ENCODE measurements at places on chromosomes 4 and X.

DNA sequence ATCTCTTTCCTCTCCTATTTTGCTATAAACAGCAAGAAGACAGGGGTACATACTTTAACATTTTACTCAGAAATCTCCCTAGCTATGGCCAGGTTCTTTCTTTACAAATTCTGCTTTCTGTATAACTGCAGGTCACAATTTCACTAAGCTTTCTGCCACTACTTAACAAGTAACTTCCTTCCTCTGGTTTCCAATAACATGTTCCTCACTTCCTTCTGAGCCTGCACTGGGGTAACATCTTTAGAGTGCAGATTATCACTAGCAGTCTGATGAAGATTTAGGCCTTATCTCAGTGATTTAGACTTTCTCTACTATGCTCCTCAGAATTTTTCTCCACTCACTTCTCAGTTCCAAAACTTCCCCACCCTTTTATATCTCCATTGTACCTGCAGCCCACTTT lies 1930.5 kb upstream of the AGA start:
- DNase-seq: no peak

- peak; percentile 5 for DNase-seq
Measured at GRCh38 chrX:24925430-24925829, 90.3 kb downstream of the ARX start.

- DNase-seq: no peak
Measured at GRCh38 chr4:119244832-119245231, 32.3 kb downstream of the USP53 start.

GRCh38 chr4:10716163-10716562 lies 31.6 kb upstream of the CLNK start:
- no peak for DNase-seq

DNA sequence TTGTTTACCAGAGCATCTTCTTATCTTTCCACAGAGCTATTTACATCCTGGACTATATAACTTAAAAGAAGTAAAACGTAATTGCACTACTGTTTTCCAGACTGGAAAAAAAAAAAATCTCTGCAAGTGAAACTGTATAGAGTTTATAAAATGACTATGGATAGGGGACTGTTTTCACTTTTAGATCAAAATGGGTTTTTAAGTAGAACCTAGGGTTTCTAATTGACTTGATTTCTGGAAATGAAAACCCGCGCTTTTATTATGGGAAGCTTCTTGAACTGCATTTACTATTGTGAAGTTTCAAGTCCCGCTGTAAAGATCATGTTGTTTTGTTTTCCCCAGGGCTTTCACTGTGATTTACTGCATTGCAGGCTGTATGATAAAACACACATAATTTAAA lies 162.7 kb downstream of the STIM2 start:
- DNase-seq: peak; percentile 33

GRCh38 chrX:35244796-35245508 lies 302.4 kb downstream of the FAM47B start:
- DNase-seq: no peak

GRCh38 chrX:574251-574650 lies 56.3 kb upstream of the SHOX start:
- DNase-seq: peak; percentile 11

- DNase-seq: no peak
Measured at GRCh38 chr4:185282968-185283367, 73.6 kb downstream of the SNX25 start.

DNA sequence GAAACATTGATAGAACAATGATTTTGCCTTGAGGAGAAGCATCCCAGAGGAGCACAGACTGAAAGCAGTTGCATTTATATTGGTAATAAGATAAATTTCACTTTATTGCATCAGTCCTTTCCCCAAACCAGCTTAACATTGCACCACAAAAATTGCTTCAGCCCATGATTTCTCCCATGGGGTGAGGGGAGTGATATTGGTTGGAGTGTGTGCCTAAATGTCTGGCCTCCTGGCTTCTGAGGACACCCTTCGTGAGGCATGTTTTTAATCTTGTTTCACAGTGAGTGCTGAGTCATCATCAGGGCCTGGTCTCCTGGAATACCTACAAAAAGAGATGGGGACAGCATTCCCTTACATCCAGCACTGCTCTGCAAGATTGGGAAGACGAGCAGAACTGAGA lies 487.9 kb downstream of the C4orf33 start:
- no peak for DNase-seq

- DNase-seq: no peak
Measured at GRCh38 chr4:123990310-123990870, 593.8 kb downstream of the SPRY1 start.

GRCh38 chrX:3526071-3526470 lies 179.6 kb upstream of the MXRA5 start:
- no peak for DNase-seq

DNA sequence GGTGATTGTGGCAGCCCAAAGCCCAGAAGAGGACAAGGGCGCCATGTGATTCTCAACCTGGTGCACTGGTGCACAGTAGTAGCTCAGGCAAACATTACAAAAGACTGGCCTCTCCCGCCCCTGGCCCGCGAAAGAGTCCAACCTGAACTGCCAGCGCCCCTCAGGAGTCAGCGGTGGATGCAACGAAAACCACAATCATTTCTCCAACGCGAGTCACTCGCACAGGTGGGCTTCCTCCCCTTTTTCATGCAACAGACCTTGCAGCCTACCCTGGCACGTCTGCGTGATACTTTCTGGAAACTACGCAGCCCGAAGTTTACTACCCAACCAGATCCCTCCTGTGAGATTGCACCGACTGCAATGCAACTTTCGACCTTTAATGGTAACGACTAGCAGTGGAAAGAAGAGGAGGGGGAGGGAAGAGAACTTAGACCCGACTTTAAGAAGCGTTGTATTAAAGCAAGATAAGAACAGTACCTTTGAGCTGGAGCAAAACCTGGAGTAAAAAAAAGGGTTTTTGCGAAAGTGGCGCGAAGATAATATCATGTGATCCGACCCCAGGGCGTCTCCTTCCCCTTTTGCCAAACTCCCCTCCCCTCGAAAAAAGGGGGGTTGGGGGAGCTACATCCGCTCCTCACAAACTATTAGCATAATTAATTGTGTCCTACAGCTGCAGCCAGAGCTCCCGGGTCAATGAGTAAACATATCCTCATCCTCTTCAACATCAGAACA lies 63.3 kb upstream of the CCDC160 start:
- DNase-seq: peak; percentile 13

DNA sequence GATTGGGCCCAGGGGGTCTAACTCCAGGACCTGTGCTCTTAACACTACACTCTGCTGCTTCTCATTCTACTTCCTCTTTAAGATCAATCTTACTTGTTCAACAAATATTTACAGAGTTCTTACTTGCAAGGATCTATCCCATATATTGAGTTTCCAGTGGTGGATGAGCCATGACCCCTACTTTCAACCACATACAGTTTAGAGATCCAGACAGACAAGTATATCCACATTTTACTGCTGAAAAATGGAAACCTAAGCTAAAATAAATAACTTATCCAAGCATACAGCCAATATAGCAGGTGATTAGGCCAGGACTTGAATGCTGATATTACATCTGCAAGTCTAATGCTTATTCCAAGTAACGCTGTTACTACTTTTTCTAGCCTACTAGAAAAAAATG lies 18.7 kb downstream of the TMEM150C start:
- no peak for DNase-seq

DNA sequence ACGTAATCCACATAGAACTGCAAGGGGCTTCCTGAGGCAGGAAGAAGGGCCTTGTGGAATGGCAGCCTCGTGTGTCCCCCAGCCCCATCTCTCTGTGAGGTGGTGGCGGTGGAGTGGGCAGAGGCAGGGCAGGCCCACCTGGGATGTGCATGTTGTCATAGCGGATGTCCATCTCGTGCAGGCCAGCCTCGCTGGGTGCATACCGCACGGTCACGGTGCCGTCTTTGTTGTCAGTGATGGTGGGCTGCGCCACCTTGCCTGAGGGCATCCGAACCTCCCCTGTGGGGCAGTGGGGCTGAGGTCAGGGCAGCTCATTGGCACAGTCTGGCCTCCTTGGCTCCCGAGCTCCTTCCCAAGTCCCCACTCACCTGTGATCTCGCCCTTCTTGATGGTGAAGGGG lies 20.4 kb downstream of the FLNA start:
- DNase-seq: no peak

DNA sequence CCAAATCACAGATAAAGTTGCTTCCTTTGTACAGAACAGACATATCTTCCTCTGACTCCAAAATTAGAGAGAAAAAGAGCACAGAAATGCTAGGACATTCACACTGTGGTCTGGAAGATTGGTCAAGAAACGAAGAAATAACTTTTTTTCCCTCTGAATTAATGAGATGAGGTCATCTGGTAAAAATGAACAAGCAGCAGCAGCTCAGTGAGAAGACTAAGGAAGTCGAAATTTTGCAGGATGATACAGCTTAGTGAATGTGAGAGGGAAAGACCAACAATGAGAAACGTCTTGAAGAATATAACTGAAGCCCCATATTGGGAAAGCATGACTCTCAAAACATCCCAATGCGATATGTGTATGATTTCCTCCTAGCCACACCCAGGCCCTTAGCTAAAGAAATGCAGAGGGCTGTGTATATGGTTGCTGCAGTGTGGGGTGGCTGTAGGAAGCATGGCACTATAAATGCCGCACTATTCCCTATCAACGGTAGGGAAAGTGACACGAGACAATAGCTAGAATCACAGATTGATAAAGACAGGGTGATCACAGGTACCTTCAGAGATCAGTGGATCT lies 208.6 kb downstream of the VEGFC start:
- DNase-seq: no peak

- no peak for DNase-seq
Measured at GRCh38 chr4:92104506-92104905, 199.3 kb upstream of the GRID2 start.

DNA sequence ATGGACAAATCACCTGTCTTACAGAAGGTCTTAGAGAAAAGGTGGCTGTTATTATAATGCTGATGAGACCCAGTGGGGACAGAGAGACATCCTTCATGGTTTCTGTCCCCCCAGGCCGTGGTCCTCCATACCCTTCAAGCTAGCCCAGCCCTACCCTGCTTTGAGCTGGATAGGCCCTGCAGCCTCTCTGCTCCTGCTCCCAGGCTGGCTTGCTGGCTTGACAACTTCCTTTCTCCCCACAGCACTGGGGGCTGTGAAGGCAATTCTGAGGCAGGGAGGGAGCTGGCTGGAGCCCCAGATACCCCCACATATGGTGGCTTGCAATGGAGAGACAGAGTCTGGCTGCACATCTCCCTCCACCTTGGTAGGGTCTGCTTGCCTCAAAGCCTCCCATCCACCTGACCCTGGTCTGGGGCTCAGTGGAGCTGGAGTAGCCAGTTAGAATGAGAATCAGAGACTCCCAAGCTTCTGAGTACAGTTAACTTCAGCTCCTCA lies 118.2 kb downstream of the PJA1 start:
- DNase-seq: no peak

DNA sequence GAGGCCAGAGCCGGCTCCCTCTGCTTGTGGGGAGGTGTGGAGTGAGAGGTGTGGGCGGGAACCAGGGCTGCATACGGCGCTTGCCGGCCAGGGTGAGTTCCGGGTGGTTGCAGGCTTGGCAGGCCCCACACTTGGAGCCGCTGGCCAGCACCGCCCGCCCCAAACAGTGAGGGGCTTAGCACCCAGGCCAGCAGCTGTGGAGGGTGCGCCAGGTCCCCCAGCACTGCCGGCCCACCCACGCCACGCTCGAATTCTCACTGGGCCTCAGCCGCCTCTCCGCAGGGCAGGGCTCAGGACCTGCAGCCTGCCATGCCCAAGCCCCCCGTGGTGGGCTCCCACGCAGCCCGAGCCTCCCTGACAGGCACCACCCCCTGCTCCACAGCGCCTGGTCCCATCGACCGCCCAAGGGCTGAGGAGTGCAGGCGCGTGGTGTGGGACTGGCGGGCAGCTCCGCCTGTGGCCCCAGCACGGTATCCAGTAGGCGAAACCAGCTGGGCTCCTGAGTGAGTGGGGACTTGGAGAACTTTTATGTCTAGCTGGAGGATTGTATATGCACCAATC lies 275.3 kb downstream of the RAPGEF2 start:
- DNase-seq: no peak

- DNase-seq: peak; percentile 53
Measured at GRCh38 chrX:42934020-42934726, 156.2 kb upstream of the PPP1R2C start.

GRCh38 chr4:82551734-82552133 lies 10.1 kb downstream of the TMEM150C start:
- DNase-seq: no peak

DNA sequence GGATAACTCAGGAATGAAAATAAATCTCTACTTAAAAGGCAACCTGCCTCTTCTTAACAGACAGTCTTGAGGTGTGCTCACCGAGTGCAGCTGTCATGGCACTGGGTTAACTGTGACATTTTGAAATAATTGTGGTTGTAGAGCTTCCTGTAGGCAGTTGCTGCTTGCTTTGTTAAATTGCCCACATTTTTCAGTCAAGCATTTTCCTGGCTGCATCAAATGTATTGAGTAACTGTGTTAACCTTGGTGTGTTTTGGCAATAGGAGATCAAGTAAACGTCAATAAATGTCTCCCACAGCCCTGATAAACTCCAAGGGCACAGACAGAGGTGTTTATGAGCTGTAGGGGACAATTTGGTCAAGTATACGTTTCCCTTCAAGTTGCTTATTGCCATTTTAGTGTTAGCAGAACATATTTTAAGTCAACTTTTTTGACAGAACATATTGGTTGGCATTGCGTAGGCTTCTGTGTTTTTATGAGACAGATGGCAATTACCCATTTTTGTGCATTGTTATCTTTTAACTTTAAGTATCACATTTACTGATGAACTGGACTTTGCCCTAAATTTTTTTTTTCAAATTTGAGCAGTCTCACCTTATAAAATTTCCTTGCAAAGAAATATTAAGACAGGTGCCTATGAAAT lies 527.4 kb downstream of the C4orf33 start:
- no peak for DNase-seq

GRCh38 chr4:110049951-110050925 lies 137.6 kb downstream of the EGF start:
- peak; percentile 58 for DNase-seq

GRCh38 chr4:81896936-81897335 lies 425.2 kb upstream of the RASGEF1B start:
- no peak for DNase-seq

GRCh38 chr4:74054483-74055047 lies 16.1 kb upstream of the CXCL3 start:
- DNase-seq: no peak
